ENCODE measurements at places on chromosomes 16 and 17.

- DNase-seq: no peak
Measured at GRCh38 chr16:88368036-88368435, 14.7 kb upstream of the ZNF469 start.

- DNase-seq: no peak
Measured at GRCh38 chr16:65739518-65739917, 617.7 kb upstream of the CDH11 start.

DNA sequence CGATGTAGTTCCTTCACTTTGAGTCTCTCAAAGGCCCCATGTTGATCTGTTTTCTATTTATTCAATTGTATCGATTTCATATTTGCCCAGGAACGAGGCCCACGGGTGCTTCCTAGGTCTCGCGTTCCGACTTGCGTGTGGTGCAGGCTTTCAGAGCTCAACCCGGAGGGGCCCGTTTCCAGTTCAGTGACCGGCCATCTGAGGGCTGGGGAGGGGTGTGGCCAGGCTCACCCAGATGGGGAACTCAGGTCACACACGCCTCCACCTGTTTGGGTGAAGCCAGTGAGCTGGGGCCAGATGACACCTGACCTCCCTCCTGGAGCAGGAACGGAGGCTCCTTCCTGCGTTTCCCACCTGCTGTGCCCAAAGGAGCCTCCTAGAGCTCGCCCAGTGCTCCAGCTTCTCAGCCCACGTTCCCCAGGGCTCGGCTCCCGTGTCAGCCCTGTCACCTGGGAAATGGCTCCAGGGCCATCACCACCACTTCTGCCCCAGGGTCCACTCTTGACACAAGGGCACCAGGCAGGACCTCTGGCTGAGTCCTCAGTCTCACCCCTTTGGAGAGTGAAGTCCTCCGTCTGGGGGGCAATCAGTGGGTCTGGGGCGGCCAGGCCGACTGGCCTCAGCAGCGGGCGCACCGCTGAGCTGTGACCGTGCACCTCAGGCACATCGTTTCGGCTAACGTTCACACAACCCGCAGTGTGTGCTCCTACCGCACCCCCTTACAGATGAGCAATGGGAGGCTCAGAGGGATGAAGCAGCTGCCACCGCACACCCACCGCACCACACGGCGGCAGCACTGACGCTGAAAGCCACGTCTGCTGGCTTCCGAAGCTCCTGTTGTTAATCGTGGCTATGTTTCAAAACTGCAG lies 18.0 kb downstream of the FOXF1 start:
- no peak for DNase-seq

DNA sequence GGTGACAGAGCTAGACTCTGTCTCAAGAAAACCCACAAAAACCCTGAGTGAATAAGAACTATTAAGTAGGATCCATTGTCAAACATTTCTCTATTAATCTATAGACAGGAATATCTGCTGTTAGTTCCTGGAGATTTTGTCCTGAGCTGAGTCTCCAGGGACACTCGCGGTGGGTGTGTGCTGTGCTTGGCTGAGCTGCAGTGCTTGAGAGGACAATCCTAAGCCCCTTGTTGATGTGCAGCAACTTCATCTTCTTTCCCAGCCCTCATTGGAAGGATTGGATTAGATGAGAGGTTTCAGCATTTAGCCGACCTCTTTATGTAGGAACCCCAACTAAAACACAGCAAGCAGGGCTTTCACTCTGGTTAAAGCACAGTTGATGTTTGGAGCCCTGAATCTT lies 33.3 kb downstream of the NDEL1 start:
- no peak for DNase-seq

DNA sequence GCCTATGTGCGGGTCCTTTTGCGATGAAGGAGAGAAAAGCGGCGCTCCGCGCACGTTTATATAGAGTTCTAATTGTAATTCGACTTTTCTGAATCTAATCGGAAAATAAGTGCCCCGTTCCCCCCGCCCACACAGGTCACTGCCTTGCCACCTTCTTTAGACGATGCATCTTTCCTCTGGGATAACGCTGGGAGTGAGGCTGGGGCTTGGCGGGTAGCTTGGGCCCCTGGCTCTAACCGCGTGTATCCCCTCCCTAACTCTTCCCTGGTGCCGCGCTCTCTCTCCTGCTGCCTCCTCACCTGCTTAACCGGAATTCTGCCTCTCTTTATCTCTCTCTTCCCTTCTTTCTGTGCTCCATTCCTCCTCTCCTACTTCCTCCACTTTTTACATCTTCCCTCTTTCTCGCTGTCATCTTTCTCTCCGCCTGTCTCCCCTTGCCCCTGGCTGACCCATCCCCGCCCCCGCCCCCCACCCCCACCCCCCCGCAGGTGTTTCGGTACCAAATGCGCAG lies 2.6 kb downstream of the LHX1 start:
- DNase-seq: no peak

- no peak for DNase-seq
Measured at GRCh38 chr16:55571-56136, 2.0 kb downstream of the SNRNP25 start.

Measured in NK-92 treated with Interleukin-12 subunit alpha and Interleukin-12 subunit beta, amount 100 ng/mL, for 24 hours (cell line).